ENCODE measurements at places on chromosomes 12 and 14. TPM values are rescaled to one million over a fixed set of nuclear protein-coding genes. Genes with fewer than 3 reads are reported as not detected.

The POTEG gene
- total RNA-seq, result not detected

The CIROP gene
- not detected for total RNA-seq

The PNMA1 gene
- total RNA-seq, result 22.0 TPM

The AICDA gene
- total RNA-seq, result 0.75 TPM

The CCDC88C gene
- 34.1 TPM for total RNA-seq

The ATL1 gene
- total RNA-seq, result 5.9 TPM
